ENCODE measurements at places on chromosomes 2 and 18.

- no peak for DNase-seq
Measured at GRCh38 chr18:3879836-3880120, 429.8 kb downstream of the TGIF1 start.

- peak; percentile 5 for DNase-seq
Measured at GRCh38 chr18:75247611-75248421, 37.2 kb downstream of the TSHZ1 start.

- DNase-seq = no peak
Measured at GRCh38 chr2:173054466-173054865, 21.2 kb upstream of the MAP3K20 start.

GRCh38 chr18:11004294-11004693, 145.1 kb downstream of the PIEZO2 start:
- no peak for DNase-seq

- no peak for DNase-seq
Measured at GRCh38 chr2:24856791-24857211, 63.2 kb downstream of the ADCY3 start.

DNA sequence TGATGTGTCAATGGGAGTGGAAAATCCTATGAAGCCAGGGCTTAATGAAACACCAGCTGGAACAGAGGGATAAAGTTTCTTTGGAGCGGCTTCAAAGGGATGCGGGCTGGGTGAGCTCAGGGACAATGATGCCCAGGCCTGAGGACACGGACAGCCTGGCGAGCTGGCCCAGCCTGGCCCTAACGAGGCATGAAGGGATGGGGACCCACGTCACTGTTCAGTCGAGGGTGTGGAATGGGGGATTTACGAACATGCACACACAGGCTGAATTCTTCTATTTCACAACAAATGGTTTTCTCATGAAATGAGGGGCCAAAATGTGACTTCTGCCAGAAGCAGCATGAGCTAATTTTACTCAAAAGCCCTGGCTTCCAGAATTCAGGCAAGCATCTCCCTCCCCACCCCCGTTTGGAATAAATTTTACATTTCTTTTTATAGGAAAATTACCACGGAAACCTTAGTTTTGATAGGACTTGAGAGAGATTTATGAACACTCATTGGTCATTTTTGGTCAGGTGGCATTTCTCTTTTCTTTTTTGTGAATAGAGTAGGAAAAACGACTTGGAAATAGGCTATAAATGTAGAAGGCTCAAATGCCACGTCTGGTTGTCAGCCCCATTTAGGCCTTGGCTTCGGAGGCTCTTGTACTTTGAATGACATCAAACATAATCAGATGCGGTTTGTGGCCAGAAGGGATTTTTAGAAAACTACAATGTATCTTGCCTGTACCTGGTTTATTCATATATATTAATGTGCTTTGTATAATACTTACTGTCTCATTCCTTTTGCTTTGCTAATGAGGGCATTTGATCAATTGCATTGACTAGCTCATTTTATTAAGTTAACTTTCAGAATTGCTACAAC, 893.8 kb upstream of the CELF4 start:
- no peak for DNase-seq

- no peak for DNase-seq
Measured at GRCh38 chr18:77079954-77080682, 52.5 kb downstream of the MBP start.

DNA sequence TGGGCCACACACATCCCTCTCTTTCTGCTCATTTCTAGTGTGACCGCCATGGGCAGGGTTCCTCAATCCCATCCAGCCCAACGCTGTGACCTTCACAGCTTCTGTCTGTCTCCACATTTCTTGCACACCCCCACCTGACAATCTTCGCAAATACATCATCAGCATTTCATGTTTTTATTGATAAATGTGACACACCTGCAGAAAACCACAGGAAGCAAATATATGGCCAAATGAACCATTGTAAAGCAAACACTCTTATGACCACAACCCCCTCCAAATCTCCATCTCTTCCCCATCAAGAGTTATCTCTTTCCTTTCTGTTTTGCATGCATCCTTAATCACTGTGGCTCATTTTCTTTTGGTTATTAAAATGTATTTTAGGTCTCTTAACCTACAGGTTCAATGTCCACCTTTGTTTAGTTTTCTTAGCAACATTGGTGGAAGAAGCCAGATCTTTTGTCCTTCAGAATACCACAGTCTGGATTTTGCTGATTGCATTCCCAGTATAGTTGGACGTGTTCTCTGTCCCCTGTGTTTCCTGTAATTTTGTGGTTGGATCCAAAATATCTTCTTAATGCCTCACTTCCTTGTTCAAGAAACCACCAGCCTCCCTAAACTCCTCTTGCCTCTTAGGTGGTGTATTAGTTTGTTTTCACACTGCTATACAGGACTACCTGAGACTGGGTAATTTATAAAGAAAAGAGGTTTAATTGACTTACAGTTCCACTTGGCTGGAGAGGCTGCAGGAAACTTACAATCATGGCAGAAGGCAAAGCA, 9.8 kb upstream of the NCK2 start:
- no peak for DNase-seq

DNA sequence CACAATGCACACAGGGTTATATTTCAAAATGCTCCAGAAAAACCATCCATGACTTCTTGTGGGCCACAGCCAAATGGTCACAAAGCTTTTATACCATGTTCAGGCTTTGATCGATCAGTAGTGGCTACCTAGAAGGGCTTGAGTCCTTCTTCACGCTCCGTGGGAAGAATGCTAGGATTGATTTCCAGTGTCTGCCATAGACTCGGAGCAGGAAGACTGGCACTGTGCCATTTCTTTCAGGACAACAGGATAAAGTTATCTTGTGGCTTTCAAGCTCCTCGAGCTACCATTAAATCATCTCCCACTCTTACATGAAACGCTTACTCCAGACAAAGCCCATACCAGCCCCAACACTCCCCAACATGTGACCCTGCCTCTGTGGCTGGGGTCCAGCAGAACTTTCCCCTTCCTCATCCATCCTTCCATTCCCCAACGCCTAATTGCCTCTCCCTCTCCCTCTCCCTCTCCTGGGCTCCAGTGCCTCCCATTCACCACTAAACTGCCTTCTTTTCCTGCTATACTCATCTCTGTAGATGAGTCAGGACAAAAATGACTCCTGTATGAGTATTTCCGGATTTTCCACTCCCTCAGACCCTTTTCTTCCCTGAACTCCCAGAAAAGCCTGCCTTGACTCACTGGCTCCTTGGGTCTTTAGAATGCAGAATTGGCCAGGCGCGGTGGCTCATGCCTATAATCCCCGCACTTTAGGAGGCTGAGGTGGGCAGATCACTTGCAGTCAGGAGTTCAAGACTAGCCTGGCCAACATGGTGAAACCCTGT, 40.9 kb downstream of the ADD2 start:
- no peak for DNase-seq

GRCh38 chr2:80459028-80459427, 154.5 kb upstream of the LRRTM1 start:
- no peak for DNase-seq

GRCh38 chr2:68767031-68767961, 32.7 kb downstream of the ARHGAP25 start:
- peak; percentile 21 for DNase-seq

DNA sequence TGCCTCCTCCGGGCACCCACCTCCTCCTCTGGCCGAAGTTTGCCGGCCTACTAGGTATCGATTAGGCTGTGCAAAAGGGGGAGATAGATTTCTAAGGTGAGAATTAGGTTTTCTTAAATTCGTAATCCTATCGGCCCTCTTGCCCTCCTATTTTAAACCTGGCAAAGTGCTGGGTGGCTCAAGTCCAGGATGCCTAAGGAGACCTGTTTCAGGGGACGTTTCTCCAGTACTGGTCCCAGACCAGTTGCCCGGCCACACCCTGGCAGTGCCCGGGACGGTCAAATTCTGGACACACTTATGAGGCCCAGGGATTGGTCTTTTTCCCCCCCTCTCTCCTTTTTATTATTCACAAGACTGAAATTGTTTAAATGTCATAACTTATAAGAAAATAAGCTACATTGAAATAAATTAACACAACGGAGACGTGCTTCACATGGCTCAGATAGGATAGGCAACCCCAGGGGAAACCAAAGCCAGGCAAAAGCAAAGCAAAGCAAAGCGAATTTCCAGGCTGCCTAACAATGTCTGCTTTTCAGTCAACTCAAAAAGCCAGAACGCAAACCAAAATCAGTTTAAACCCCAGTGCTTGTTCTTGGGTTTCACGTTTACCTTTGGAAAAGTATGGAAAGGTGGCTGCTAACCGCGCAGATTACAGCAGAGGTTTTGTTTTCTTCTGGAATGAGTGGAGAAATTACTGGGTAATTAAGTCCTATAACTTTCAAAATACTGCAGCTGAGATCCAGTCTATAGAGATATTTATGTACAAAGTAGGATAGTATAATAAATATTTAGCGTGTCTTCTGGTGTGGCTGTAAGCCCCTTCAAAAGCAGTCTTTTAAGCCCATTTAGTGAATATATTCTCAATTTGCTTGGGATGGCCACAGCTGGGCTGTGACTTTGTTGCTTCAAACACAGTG, 3.0 kb downstream of the GBX2 start:
- no peak for DNase-seq

DNA sequence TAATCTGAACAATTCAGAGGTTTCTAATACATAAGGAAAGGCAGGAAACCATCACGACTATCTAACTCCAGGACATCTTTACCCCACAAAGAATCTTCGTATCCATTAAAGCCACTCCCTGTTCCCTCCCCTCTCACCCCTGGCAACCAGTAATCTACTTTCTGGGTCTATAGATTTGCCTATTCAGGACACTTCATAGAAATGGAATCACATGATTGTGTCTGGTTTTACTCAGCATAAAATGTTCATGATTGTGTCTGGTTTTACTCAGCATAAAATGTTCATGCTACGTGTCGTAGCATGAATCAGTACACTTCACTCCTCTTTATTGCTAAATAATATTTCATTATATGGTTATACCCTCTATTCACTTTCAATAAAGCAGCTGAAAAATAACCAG, 11.6 kb downstream of the FECH start:
- DNase-seq = no peak

GRCh38 chr2:46915281-46915810, at the start of gene MCFD2:
MCFD2 (minus strand) TSS chr2:46915806; CDS start chr2:46909171, 6,635 bp downstream.
- DNase-seq = no peak

DNA sequence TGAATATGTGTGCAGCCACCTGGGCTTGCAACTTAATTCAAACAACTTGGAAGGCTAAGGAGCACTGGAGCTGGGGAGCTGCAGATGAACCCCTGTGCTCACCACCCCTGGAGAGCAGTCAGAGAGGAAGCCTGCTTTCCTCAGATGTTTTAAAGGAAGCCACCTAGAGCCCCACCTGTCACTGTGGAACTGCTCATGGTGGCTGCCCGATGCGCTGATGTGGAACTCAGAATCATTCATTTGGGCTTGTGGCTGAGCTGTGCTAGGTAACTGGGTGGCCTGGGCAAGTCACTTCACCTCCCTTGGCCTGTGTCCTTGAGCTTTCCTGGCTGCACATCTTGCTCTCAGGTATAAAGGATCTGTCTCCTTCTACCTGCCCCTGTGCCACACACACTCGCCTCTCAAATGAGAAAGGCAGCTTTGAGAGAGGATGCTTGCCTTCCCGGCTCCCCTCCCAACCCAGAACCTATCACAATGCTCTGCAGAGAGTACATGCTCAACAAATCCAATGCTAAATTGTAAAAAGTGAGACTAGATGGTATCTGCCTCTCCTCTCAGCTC, 41.3 kb downstream of the BCL11A start:
- no peak for DNase-seq

DNA sequence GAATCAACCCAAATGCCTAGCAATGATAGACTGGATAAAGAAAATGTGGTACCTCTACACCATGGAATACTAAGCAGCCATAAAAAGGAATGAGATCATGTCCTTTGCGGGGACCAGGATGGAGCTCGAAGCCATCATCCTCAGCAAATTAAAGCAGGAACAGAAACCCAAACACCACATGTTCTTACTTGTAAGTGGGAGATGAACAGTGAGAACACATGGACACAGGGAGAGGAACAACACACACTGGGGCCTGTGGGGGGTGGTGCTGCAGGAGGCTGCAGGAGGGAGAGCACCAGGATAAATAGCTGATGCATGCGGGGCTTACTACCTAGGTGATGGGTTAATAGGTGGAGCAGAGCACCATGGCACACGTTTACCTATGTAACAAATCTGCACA, 8.4 kb upstream of the PID1 start:
- no peak for DNase-seq

DNA sequence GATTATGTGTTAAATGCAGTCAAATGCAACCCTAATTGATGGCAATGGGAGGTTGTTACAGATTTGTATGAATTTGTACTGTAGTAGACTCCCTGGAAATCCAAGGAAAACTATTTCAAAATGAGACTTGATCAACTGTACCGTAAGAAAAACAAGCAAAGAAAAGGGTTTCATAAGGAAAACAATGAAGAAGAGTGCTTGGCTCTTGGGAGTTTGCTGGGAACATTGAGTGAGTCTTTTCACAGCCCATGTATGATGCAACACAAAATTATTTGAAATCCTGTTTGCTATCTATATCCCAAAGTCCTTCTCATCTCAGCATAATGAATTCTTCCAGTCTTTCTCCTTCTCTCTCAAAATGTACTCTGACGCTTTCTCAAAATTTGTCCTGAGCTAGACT, 67.0 kb upstream of the OSR1 start:
- no peak for DNase-seq

- DNase-seq = no peak
Measured at GRCh38 chr2:29249666-29250253, 134.5 kb downstream of the CLIP4 start.

DNA sequence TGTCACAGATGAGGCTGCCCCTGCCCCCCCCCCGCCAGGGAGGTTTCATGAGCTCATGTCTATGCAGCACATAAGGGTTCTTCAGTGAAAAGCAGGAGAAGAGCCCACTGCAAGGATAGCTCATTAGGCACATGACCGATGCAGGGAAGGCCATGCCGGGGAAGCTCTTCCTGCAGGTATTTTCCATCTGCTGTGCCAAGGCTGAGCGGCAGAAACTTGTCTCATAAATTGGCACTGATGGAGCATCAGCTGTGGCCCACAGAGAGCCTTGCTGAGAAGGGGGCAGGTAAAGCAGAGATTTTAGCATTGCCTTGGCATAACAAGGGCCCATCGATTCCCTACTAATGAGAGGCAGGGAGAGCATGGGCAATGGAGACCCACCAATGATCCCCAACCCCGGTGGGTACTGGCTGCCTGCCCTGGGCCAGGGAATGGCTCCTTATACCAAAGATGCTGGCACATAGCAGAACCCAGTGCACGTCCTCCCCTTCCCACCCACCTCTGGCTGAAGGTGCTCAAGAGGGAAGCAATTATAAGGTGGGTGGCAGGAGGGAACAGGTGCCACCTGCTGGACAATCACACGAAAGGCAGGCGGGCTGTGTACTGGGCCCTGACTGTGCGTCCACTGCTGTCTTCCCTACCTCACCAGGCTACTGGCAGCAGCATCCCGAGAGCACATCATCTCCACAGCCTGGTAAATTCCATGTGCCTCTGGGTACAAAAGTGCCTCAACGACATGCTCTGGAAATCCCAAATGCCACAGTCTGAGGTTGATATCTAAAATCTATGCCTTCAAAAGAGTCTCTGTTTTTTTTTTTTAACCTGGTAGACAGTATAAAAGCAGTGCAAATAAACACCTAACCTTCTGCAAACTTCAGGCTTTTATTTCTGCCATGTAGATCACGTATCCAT, 41.4 kb downstream of the STEAP3 start:
- peak; percentile 53 for DNase-seq
